ENCODE measurements at places on chromosomes 4 and X. TPM values are rescaled to one million over a fixed set of nuclear protein-coding genes. Genes with fewer than 3 reads are reported as not detected.

- H3K27me3 ChIP-seq = peaks cover 53% of the 10 kb centered on the region
- H3K36me3 ChIP-seq = no peaks in the 10 kb centered on the region
- peaks cover 6% of the 10 kb centered on the region for H3K4me1 ChIP-seq
- H3K4me3 ChIP-seq = peak overlapping the region; percentile 47
- no peak overlapping the region for H3K27ac ChIP-seq
Measured at GRCh38 chr4:183797011-183797444, 108.1 kb upstream of the STOX2 start.

DNA sequence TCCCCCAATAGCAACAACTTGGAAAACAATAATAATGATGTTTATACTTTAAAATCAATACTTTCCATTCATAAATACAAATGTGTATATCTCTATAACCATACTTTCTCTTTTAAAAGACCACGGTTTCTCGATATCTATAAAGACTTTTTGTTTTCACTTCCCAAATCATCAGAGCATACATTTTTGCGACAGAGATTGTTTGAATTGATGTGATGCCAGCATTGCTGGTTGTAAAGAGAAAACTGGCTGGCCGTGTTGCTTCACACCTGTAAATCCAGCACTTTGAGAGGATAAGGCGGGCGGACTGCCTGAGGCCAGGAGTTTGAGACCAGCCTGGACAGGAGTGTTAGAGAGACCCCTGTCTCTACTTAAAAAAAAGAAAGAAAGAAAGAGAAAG lies 77.6 kb upstream of the ZNF518B start:
- H3K27ac ChIP-seq = no peak overlapping the region
- H3K36me3 ChIP-seq = no peaks in the 10 kb centered on the region
- DNase-seq = no peak
- no peak overlapping the region for H3K4me3 ChIP-seq
- H3K27me3 ChIP-seq = no peaks in the 10 kb centered on the region

Gene RNF212
- 3.4 TPM for total RNA-seq

DNA sequence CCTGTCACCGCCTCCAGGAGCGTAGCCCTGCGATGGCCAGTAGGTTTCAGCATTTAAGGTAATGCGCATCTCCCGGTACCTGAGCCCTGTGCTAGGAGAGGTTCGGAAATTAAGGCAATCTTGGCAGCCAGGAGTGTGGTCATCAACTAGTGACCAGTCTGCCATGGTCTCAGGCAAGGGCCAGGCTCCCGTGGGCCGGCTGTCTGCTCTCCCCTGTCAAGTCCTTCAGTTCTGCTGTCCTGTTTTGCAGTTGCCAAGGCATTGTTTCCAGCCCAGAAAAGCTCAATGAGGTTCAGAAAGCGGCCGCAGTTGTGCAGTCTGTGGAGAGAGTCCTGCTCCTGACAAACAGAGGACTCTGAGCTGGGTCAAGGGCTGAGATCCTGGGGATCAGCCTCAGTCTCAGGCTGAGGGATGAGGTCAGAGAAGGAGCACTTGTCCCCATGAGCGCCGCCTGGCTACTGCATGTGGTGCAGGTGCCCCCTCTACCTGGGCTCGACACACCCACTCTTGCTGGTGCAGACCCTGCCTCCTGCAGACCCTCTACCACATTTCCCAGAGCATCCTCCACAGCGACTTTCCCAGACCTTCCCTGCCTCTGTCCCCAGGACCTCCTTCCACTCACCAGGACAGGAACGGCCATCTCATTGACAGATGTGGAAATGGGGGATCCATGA lies 53.4 kb upstream of the PSAPL1 start:
- H3K27me3 ChIP-seq = no peaks in the 10 kb centered on the region
- DNase-seq = no peak
- H3K4me3 ChIP-seq = no peak overlapping the region
- H3K4me1 ChIP-seq = peaks cover 3% of the 10 kb centered on the region
- H3K36me3 ChIP-seq = no peaks in the 10 kb centered on the region

DNA sequence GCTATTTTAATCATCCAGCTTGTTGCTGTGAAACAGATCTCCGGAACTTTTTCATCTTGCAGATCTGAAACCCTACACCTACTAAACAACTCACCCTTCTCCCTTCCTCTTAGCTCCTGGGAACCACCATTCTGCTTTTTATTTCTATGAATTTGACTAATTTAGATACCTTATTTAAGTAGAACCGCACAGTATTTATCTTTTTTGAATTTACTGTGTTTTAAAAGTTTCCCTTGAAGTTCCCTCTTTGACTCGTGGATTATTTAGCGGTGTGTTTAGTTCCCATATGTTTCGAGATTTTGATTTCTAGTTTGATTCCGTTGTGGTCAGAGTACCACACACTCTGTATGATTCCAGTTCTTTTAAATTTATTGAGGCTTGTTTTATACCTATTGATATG lies 44.6 kb downstream of the EIF2S3 start:
- no peaks in the 10 kb centered on the region for H3K36me3 ChIP-seq
- no peaks in the 10 kb centered on the region for H3K4me1 ChIP-seq
- no peak overlapping the region for H3K27ac ChIP-seq
- no peaks in the 10 kb centered on the region for H3K27me3 ChIP-seq

DNA sequence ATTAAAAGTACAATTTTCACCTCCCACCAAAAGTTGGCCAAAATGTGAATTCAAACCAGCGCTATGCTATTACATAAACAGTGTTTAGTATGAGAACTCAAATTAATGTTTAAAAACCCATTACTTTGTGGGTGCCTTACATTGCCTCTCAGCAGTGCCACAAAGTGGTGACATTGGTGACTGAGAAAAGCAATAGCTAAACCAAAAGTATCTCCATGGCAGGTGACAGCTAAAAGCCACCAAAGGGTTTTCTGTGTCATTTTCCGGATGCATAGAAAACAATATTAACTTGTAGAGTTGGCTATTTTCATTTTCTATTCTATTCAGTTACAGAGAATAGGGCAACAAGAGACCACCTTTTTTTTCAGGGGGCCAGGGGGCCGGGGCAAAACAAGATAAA lies 261.2 kb downstream of the MAPK10 start:
- H3K4me3 ChIP-seq = no peak overlapping the region
- no peaks in the 10 kb centered on the region for H3K36me3 ChIP-seq
- H3K27ac ChIP-seq = no peak overlapping the region
- H3K4me1 ChIP-seq = no peaks in the 10 kb centered on the region
- H3K27me3 ChIP-seq = no peaks in the 10 kb centered on the region

GRCh38 chrX:110103344-110103743 lies 100.4 kb downstream of the TMEM164 start:
- H3K4me3 ChIP-seq = no peak overlapping the region
- no peaks in the 10 kb centered on the region for H3K4me1 ChIP-seq
- no peaks in the 10 kb centered on the region for H3K36me3 ChIP-seq
- DNase-seq = no peak
- no peaks in the 10 kb centered on the region for H3K27me3 ChIP-seq

GRCh38 chr4:3306450-3306849 lies 13.6 kb downstream of the RGS12 start:
- no peak overlapping the region for H3K4me3 ChIP-seq
- H3K27ac ChIP-seq = no peak overlapping the region
- H3K4me1 ChIP-seq = peaks cover 2% of the 10 kb centered on the region
- H3K36me3 ChIP-seq = no peaks in the 10 kb centered on the region
- no peak for DNase-seq

Gene CCKAR
- not detected for total RNA-seq

DNA sequence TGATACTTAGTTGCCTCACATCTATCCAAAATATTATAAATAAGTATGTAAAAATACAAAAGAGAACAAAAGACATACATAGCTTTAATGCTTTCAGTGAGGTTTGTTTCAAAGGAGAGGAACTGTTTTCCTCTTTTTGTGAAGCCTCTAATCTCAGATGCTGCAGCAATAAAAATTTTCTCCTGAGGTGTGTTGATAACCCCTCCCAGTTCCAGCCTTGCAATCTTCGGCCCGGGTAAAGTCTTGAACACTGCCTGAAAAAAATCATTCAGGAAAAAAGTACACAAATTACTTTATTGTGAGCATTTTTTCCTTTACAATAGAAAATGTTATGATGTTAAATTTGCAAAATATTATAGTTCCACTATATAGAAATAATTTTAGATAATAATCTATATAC lies 8.8 kb downstream of the BBS7 start:
- no peaks in the 10 kb centered on the region for H3K27me3 ChIP-seq
- H3K27ac ChIP-seq = no peak overlapping the region
- no peak for DNase-seq
- H3K4me1 ChIP-seq = no peaks in the 10 kb centered on the region
- no peak overlapping the region for H3K4me3 ChIP-seq

DNA sequence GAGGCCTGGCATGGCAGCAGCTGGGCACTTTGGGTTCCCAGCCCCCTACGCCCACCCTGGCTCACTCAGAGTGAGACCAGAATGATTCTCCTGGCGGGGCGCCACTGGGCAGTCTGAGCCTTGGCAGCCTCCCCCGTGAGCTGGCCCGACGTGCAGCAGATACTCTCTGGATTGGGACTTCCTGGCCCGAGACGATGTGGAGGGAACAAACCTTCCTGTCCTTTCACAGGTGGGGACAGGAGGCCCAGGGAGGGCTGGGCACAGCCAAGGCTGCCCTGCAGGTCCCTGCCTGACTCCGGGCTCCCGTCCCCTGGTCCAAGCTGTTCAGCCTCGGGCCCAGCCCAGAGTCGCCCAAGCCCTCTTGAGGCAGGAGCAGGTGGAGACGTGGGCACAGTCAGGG lies 17.9 kb upstream of the ADD1 start:
- H3K4me3 ChIP-seq = no peak overlapping the region
- no peak overlapping the region for H3K27ac ChIP-seq
- no peaks in the 10 kb centered on the region for H3K27me3 ChIP-seq
- H3K4me1 ChIP-seq = no peaks in the 10 kb centered on the region
- H3K36me3 ChIP-seq = peaks cover 48% of the 10 kb centered on the region
- DNase-seq = no peak

DNA sequence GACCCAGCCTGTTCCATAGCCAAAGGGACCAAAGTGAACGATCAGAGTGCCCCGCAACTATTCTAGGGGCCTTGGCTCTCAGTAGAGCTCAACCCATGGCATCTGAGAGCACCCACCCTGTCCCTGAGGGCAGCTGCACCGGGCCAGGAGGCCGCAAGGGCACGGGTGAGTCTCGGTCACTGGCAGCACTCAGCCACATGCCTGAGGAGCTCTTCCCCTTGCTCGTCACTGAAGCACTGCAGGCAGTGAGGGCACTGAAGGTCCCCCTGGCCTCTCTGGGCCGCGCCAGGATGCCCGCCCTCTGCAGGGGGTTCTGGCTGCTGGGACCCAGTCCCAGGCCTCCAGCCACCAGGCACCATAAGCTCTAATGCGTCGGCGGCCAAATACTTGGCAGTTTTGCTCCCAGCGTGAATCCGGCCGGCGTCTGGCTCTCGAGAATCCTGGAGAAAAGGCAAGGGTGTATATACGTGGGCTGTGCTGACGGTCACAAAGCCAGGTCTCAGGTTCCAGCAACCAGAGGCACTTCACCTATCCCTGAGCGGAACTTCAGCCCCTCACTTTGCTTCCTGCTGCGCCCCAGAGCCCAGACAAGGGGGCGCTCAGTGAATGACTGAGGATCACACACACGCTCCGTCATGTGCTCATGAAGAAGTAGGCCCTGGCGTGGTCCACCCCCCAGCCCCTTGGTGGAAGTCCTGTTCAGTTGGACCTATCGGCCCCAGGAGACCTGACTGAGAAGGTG lies 13.9 kb downstream of the TNIP2 start:
- no peak overlapping the region for H3K4me3 ChIP-seq
- no peak for DNase-seq
- no peak overlapping the region for H3K27ac ChIP-seq

Gene AFM
- not detected for total RNA-seq

- no peak for DNase-seq
- no peak overlapping the region for H3K4me3 ChIP-seq
- no peak overlapping the region for H3K27ac ChIP-seq
- no peaks in the 10 kb centered on the region for H3K36me3 ChIP-seq
- H3K4me1 ChIP-seq = peaks cover 6% of the 10 kb centered on the region
- H3K27me3 ChIP-seq = no peaks in the 10 kb centered on the region
Measured at GRCh38 chr4:40953283-40954087, 203.7 kb downstream of the NSUN7 start.

DNA sequence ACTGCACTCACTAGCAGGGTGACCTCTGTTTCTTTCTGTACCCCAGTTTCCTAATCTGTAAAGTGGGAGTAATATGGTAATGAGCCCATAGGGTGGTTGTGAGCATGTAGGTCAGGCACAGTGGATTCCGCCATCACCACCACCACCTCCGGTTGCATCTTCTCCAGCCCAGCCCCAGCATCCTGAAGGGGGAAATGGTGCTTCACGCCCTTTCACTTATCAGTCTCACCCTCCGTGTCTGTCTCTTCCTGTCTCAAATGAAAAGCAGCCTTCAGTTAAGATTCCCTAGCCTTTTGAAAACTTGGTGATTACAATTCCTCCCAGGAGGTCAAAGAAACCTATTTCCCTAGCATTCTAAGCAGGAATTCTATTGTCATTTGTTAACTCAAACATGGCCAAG lies 16.9 kb upstream of the XPNPEP2 start:
- no peak overlapping the region for H3K4me3 ChIP-seq
- H3K4me1 ChIP-seq = peaks cover 5% of the 10 kb centered on the region
- H3K36me3 ChIP-seq = no peaks in the 10 kb centered on the region
- no peak overlapping the region for H3K27ac ChIP-seq
- no peak for DNase-seq

Gene SLITRK4
- 8.2 TPM for total RNA-seq

Gene ARX
- total RNA-seq = not detected

Data from H1 (cell line).